ENCODE measurements at places on chromosomes 2 and 18.

GRCh38 chr2:203893401-203893800 is 25.8 kb downstream of the CTLA4 start:
- DNase-seq, result no peak

DNA sequence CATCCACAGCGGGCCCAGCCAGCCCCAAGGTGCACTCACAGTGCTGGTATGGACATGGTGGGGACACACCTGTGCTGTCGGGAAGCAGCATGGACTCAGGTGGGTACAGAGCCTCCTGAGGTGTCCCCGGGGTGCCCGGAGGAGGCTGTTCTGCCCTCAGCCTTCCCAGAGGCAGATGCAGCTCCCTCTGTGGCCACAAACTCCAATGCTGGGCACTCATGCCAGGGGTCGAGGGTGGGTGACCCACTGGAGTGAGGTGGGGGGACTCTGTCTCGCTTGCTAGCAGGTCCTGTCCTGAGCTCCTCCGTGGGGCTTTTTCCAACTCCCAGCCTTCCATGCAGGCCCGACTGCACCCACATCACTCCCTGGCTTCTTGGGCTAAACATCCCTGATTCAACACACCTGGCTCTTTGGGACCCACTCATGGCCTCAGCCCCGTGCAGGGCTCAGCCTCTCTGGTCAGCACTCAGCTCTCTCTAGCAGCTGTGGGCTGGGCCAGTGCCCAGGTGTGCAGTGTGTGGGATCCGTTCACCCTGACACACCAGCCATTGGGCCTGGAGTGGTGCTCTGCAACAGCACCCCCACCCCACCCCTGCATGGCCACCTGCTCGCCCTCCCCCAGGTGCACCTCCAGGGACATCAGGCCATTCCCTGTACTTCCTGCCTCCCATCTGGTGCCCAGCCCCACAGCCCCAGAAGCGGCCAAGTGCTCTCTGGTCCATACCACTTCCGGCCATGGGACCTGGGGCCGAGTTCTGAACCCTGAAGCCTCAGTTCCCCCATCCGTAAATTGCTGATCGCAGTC is 16.0 kb downstream of the RAMP1 start:
- no peak for DNase-seq

GRCh38 chr18:26630596-26630995 is 82.2 kb upstream of the KCTD1 start:
- DNase-seq, result no peak

DNA sequence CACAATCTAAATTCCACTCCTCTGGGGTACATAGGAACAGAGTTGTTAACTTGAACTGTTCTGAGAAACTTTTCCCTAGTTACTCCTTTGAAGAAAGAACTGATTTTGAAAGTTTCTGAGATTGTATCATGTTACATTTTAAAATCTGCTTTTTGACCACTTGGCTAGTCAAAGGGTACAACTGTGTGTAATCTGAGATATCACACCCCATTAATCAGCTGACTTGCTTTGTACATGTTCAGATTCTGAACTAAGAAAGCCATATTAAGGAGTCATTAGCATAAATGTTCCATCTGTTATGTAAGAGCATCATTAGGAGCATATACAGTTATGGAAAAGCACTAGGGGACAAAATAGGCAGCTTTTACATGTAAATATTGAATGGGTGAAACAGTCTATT is 3.8 kb upstream of the WDR35 start:
- no peak for DNase-seq

DNA sequence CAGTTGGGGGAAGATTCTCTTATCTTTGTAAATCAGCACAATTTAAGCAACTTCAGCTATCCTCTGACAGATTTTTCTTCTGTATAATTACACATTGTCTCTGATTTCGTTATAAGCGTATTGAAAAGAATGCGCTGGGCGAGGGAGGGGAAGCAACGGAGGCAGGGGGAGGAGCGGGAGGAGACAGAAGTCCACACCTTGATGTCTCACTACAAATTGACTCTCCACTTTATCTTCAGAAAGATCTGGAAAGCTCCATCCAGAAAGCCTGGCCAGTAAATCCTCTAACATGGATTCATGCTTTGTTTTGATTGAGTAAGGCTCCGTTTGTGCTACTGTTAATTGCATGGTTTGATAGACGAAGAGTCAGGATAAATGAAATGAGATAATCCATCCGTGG is 76.6 kb downstream of the SMIM21 start:
- DNase-seq, result no peak
